Stimulated activated CD8-positive, alpha-beta memory T cell treated with anti-CD3 and anti-CD28 coated beads, Interleukin-7, amount 100 ng/mL, for 4 hours (primary cell): ENCODE measurements at places on chromosomes 7 and 10.
A peak's percentile ranks its signal among the peaks of the same experiment; 100 is the strongest.

DNA sequence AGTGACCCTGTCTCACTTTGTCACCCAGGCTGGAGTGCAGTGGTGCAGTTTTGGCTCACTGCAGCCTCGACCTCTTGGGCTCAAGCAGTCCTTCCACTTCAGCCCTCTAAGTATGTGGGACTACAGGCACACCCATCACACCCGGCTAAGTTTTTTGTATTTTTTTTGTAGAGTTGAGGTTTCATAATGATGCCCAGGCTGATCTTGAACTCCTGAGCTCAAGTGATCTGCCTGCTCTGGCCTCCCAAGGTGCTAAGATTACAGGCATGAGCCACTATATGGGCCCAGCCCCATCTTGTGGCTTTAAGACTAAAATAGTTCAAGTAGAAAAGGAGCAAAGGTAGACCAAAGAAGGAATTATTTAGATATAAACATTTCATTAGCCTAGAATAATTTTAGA lies 65.5 kb downstream of the MLLT10 start:
- no peak for DNase-seq

DNA sequence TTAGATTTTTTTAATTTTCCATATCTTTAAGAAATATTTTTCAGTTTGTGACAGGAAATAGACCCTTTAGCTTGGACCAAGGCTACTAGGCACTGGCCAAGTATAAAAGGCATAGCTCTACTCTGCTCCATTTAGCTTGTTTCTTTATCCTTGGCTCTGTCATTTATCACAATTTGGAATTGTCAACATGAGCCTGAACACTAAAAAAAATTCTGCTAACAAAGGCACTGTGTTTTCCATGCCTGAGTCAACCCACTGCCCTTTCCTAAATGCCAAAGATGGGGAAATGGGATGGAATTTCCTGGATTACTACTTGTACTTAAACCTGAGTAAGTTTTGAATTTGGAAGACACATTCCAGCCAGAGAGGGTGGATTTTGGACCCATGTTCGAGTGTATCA lies 128.4 kb downstream of the NSUN6 start:
- no peak for DNase-seq

GRCh38 chr7:30080818-30081217 lies 52.6 kb downstream of the PLEKHA8 start:
- no peak for DNase-seq

GRCh38 chr10:104895981-104896380 lies 254.9 kb downstream of the SORCS3 start:
- DNase-seq = no peak

DNA sequence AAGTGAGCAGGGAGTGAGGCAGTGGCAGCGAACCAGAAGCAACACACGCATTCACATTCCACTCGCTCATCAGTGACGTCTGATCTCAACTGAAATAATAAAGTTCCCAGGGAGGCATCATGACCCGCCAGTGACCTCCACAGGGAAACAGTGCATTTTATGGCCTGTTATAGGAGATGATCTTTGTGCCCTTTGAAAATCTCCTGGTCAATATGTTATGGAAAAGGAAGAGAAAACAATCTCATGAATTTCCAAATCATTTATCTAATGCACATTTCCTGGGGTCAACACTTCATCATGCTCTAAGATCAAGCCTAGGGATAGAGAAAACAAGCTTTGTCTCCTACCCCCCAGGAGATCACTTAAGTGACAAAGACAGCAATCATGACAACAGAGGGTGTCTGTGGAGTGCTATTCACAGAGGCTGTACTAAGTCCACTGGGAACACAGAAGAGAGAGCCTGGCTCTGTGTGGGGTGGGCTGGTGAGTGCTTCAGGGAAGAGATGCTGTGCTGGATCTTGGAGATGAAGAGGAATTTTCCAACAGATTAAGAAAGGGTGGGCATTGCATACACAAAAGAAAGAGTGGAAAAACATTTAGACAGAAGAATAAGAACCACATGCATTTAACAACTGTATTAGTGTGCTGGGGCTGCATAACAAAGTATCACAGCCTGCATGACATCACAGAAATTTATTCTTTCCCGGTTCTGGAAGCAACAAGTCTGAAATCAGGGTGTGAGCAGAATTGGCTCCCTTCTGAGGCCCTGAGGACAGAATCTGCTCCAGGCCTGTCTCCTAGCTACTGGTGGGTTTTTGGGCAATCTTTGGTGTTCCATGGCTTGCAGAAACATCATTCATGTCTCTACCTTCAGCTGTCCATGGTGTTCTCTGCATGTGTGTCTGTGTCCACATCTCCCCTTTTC lies 613.9 kb upstream of the IGFBP3 start:
- DNase-seq = no peak

DNA sequence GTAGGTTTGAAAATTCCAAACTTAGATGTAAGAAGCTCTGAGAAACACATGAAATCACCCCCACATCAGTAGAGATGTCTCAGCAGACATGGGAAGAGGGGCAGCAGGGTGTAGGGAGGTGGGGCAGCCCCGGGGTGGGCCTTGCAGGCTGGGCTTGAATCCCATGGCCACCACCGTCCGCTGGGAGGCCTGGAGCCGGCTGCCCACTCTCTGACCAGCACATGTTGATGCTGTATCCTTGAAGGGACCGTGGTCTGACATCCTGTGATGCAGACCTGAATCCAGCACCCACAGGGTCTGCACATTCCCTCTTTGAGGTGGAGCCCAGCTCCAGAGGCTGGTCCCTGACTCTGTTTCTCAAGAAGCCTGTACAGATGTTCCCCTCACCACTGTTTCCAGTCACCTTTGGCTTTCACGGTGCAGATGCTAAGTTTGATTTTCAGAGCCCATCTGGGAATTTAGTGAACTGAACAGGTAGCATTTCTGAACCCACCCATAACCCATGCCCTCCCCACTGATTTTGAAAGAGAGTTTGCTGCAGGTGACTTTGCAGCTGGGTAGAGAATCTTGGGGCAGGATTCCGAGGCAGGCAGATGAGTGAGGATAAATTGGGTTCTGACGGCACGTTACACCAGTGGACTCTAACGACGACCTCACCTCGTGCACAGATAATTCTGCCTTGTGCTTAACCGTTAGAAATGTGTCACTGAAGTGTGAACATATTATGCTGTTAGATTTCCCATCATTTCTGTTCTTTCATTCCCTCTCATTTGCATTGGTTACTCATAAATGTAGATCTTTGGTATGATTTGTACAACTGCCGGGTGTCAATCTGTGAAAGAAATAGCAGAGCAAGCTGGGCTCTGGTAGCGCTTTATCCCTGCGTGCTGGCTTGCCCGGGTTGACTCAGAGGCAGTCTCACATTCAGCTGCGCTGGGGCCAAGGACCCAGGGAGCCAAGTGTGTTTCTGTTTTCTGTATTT lies 45.7 kb downstream of the IKZF1 start:
- peak; percentile 66 for DNase-seq

GRCh38 chr7:43511029-43511428 lies 71.9 kb upstream of the STK17A start:
- DNase-seq = no peak

- DNase-seq = no peak
Measured at GRCh38 chr10:63994371-63994770, 473.2 kb downstream of the REEP3 start.

GRCh38 chr7:142140401-142140959 lies 29.0 kb downstream of the MGAM2 start:
- no peak for DNase-seq

GRCh38 chr10:62856021-62856420 lies 39.9 kb upstream of the EGR2 start:
- DNase-seq = no peak

DNA sequence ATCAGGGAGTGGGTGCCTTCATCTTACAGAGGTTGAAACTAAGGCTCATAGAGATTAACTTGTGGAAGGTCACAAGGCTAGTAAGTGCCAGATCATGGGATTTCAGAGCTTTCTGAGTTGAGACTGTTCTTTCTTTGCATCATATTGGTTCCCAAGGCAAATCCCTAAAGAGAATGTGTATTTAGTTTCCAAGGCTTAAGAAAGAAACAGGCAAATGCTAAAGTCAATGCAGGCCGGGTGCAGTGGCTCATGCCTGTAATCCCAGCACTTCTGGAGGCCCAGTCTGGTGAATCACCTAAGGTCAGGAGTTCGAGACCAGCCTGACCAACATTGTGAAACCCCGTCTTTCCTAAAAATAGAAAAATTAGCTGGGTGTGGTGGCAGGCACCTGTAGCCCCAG lies 19.8 kb downstream of the CDK1 start:
- DNase-seq = no peak

DNA sequence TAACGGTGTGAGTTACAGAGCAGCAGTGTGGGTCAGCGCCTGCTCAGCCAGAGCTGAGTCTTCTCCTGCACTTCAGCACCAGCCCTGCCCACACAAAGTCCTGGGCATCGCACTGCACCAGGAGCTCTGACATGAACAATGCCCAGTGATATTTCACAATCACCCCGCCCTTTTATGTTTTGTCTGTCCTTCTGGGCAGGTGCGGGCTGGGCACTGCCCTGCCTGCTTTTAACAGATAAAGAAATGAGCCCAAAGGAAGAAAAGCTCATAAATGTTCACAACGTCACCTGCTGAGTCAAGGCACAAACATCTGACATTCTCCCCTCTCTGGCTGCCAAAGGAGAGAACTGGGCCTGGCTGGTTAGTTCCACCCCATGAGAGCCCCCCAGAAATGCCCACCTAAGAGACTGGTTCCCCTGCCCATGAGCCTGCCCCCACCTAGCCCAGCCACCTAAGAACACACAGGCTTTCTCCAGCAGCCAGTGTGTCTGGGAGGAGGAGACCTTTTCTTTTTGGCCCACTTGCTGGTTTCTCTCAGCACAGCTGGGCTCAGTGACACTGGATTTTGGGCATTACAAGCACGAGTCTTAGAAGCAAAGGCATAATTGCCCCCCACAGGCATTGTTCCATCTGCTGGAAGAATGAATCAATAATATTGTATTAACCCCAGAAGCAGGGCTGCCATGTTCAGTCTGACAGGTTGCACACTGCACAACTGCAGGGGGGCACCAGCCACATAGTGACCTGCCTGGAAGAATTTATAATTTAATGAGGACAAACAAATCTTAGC lies 22.3 kb downstream of the CALML3 start:
- DNase-seq = no peak

DNA sequence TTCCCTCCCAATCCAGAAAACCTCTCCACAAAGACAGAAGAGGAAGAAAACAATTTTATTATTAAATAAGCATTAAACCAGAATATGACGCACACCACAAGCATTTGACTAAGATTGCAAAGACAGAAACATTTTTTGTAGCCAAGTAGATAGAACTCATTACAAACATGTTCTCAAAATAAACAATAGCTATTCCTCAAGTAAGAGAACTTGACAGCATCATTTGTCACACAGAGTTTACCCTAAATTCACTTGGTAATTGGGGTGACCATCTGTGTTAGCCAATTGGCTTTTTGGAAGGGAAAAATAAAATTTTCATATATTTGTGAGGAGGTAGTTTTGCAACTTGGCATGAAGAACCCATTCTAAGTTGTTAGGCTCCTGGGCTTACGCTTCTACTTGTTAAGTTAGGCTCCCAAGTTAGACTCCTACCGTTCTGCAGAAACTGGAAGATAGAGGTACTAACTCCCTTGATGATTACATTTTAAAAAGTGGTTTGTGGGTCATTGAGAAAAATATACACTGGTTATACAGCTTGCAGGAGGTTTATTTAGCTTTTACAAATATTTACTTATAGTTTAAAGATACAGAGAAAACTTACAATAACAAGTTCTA lies 618.6 kb upstream of the CNTNAP2 start:
- no peak for DNase-seq

GRCh38 chr7:135517060-135517459 lies 7.2 kb upstream of the CNOT4 start:
- DNase-seq = no peak

DNA sequence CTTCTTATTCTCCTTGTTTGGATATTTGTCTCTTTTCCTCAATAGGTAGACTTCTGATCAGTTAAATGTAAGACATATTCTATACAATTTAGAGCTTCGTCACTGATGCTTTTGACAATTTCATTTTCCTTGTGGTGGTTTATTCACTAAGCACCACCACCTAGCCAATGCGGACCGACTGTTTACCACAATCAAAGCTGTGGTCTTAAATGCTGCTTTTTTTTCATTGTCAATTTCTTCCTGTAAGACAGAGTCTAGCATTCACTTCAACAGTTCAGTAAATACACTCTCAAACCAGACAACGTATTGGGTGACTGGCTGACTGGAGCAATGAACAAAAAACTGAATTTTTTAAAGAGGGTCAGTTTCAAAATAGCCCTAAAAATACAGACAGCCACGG lies 239.0 kb downstream of the DNAJB6 start:
- DNase-seq = no peak

DNA sequence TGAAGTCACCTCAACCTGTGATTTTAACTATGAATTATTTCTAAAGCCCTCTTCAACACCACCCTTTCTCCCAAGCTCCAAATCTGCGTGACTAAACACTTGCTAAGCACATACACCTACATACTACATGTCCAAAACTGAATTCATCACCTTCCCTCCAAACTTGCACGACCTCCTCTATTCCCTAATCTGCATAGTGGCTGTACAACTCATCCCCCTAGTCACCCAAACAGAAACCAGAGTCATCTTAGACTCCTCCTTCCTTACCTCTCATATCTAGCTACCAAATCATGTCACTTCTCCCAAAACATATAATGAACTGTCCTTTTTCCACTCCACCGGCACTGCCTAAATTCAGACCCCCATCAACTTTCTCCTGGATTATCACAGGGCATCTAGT lies 16.2 kb downstream of the ARHGAP21 start:
- no peak for DNase-seq

- DNase-seq = no peak
Measured at GRCh38 chr7:117784315-117784714, 88.9 kb downstream of the CTTNBP2 start.

GRCh38 chr10:60395711-60396110 lies 6.0 kb upstream of the ANK3 start:
- DNase-seq = no peak

GRCh38 chr10:33803248-33803647 lies 468.8 kb upstream of the NRP1 start:
- DNase-seq = no peak

DNA sequence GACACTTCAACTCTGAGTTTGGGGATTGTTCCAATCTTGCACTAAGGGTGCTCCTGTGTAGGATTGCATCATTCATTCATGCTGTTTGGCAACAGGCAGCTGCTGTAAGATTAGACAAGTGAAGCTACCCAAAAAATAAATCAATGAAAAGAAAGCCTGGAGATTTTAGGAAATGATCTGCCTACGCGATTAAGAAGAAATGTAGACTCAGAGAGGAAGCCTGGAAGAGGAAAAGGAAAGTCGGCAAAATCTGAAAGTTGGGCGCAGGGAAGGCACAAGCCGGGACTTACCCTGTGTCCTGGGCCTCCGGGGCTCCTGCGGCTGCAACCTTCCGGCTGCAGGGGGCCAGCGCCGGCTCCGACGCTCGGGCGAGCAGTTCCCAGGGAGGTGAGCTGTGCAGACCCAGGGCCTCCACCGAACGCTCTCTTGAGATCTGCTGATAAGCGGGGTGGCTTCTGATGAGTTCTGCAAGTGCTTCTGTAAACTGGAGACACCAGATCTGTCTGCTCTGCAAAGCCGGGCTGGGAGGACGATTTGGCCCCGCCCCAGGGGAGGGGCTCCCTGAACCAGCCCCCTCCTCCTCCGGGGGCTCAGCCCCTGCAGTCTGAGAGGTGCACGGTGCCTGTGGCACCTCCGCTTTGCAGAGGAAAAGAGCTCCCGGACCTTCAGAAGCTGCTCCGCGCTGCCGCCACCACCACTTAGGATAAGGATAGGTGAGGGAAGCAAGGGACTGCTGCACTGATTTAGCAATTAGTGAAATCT lies 17.4 kb downstream of the PSPH start:
- peak; percentile 59 for DNase-seq
